GOT3 (cell line): ENCODE measurements at places on chromosomes 6 and 20.

- no peak for DNase-seq
Observed at GRCh38 chr6:79864001-79864400, 83.4 kb downstream of the ELOVL4 start.

DNA sequence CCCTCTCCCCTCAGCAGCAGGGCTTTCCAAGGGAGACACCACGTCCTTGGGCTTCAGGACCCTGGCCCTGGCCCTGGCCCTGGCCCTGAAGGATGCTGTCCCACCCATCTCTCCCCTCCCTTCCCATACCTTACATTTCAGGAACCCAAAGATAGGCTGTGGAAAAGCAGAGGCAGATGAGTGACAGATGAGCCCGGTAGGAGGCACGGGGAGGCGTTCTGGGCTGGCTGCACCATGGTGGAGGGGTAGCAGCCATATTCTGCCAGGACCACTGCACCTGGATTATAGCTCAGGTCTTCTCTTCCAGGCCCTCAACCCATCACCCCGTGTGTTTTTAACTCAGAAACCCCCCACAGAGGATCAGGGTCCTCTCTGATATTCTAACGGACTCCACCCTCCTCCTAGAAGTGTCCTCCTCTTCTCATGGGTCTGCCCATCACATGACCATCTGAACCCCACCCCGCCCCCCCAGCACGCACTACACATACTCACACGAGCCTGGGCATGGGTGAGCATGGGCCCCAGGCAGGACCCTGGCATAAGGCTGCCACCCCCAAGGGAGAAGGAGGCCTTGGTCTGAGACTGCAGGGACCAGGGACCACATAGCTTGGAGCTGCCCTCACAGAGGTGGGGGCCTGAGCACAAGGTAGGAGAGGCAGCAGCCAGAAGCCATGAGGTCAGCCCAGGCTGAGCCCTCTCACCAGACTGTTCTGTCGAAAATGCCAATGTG is 220.8 kb upstream of the CDH4 start:
- no peak for DNase-seq

DNA sequence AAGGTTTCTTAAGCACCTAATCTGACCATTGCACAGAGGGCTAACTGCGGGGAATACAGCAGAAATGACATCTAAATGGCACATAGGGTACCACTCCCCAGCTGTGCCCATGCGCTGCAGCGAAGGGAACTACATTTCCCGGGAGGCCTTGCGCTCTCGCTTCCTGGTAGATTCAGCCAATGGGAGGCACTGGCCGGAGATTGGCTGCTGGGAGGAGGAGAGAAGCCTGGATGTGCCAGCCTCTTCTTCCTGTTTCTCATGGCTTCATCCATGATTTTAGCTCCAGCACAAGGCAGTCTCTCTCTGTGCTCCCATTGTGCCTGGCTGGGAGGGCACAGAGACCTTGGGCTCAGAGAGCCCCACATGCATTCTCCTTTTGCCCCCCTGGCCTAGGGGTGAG is 101.7 kb upstream of the FOXA2 start:
- DNase-seq, result no peak

GRCh38 chr6:28656715-28657114 is 131.0 kb downstream of the GPX5 start:
- no peak for DNase-seq

GRCh38 chr20:53077373-53078205 is 105.4 kb downstream of the TSHZ2 start:
- DNase-seq, result no peak

- no peak for DNase-seq
Observed at GRCh38 chr20:48314925-48315592, 512.7 kb downstream of the PREX1 start.

GRCh38 chr6:122730775-122731386 is 48.6 kb upstream of the FABP7 start:
- no peak for DNase-seq

- DNase-seq, result no peak
Observed at GRCh38 chr6:123888771-123889513, 85.3 kb downstream of the NKAIN2 start.

DNA sequence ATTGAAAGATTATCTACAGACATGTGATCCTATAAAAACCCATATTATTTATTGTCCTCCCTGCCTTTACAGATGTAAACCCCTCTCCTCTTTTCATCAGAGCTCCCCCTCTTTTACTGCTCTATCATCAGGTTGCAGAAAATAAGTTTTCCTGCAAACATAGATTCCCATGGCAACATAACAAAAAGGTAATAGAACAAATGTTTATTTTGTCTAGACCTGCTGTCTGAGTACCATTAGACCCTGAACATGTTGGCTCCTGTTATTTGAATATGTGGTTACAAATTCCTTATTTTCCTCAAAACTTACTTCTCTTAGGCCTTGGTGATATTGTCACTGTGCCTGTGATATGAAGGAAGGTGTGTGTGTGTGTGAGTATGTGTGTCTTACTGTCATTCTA is 11.5 kb downstream of the MAPK14 start:
- no peak for DNase-seq

DNA sequence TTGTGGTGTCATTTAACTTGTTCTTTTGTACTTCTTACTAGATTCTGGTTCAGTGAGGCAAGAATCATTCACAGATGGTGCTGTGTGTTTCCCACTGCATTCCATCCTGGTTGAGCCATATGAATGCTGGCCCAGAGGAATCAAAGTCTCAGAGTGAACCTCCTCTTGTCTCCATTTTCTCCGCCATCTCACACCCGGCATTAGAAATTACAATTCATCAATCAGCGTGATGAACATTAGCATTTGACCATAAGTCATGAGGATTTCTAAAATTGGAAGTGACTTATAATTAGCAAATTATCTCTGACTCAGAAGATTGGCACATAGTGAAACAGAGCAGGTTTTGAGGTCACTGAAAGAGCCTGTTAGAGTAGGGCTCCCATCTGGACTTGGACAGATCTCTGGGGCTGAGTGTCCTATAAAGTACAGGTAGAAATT is 25.2 kb downstream of the TNFAIP3 start:
- no peak for DNase-seq

DNA sequence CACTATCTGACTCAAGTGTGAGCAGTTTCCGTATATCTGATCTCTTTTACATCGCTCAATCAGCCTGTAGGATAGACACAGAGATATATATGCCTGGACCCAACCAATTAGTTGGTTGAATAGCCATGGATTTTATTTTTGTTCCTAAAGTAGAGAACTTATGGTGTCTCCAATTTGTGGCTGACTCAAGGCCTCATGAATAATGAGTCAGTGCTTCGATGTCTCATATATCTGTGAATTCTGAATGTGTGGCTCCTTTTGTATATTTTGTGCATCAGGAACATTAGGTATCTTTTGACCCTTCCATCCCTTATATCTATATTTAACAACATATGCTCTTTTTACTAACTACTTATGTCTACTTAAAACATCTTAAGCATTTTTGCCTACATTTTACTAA is 64.5 kb downstream of the OR2B2 start:
- DNase-seq, result no peak

DNA sequence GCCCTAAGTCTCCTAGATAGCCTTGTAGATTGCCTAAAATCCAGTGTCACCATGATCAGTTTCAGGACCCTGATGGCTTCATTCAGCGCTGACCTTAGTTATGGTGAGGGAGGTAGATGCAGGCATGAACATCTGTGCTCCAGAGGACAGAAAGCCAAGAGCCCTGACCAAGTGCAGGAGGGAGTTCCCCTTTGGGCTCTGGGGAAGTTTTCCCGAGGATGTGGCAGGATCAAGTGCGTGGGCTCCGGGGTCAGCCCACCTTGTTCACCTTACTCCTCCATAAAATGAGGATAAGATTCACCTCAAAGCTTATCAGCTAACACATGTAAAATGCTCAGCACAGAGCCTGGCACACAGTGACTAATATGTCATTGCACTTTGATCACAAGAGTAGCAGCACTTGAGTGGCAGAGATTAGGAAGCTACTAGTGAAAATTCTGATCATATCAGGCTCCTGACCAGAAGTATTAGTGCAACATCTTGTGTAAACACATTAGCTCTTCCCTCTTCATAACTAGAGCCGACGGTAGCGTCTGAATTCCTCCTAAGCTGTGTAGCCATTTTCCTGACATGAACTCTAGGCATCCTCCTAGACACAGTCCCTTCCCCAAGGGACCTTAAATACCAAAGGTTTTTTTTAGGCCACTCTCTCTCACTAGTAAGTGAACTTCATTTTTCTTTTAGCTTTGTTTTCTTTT is 125.2 kb downstream of the SULF2 start:
- no peak for DNase-seq

DNA sequence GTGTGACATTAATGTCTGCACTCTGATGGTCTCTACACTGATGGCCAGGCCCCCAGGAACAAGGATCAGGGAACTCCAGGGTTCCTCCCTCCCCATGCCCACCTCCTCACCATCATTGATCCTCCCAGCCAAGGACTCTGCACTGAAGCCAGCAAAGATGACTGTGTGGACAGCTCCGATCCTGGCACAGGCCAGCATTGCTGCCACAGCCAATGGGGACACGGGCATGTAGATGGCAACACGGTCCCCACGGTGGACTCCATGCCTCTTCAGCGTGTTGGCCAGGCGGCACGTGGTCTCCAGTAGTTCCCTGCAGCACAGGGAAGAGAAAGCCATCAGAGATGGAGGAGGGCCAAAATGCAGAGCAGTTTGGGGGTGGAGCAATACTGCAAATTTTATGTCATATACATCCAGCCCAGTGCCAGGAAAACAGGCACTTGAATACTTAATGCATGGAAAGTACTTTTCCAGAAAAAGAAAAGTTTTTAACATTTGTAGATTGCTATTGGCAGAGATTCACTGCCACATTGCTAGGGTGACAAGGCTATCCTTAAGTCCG is 27.2 kb downstream of the ACSS1 start:
- DNase-seq, result no peak

DNA sequence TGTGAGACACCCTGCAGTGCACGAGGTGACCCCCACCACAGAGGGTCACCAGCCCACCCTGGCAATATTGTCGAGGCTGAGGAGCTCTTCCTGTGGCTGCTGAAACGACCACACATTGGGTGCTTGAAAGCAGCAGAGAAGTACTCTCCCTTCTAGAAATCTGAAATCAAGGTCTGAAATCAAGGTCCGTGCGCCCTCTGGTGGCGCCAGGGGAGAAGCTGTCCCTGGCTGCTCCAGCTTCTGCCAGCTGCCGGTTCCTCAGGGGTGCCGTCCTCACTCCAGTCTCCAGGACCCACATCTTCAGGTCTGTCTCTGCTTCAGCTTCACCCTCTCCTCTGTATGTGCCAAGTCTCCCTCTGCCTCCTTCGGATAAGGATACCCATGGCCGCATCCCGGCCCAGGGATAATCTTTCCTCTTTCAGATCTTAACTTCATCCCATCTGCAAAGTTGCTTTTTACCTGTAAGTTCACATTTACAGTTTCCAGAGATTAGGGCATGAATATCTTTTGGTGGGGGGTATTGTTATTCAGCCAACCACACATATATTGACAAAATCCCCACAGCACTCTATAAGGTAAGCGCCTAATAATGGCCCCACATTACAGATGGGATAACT is 108.3 kb upstream of the PHACTR3 start:
- peak; percentile 41 for DNase-seq

DNA sequence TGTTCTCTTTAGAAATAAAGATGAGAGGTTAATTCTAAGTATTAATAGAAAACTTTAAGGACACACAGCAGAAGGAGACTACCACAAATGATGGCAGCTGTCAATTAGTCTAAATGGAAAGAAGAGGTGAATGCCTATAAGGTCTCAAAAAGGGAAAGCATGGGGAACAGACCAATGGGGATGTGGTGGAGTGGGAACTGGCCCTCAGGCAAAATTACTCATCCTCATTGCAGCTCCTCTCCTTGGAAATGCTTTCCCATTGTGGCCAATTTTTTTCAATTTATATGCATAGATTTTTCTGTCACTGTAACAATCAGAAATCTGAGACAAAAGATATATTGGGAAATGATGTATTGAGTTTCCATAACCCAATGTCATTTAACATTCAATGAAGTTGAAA is 222.9 kb upstream of the DEFB112 start:
- no peak for DNase-seq

DNA sequence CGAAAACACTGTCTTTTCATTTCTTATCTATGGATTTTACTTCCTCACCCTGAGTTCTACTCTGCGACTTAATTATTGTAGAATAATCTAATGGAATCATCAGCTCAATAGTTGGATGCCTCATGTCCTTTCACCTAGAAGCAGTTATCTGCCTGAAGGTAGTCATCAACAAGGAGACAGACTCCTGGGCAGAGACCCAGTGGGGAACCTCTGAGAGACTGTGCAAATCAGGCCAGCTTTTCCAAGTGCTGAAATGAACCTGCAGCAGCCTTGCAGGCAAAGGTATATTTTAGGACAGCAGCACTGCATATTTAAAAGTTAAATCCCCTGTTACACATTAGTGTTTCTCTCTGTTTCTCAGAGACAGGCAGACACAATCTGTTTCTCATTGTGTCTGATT is 99.7 kb upstream of the STMND1 start:
- no peak for DNase-seq

- no peak for DNase-seq
Observed at GRCh38 chr6:15427331-15428070, 181.6 kb downstream of the JARID2 start.

DNA sequence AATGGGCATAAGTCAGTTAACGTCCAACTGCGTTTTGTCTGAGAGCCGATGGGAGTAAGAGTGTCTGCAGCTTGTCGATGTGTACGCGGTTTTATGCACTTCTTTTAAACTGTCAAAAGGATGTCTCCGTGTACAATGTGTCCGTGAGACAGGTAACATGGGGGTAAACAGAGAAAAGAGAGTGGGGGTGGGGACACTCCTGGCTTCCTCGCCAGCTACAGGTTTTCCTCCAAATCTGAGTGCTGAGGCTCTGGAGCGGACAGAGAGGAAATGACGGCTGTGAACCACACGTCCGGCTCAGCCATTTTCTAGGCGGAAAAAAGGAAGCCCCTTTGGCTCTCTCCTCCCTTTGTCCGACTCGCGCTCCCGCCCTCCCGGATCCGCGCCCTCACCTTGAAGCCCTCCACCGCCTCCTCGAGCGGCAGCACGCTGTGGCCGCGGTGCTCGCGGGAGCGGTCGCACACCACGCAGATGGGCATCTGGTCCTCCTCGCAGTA is 916 bp downstream of the TRIM27 start:
- DNase-seq, result no peak

- no peak for DNase-seq
Observed at GRCh38 chr6:149313070-149313469, 4.4 kb upstream of the TAB2 start.

- no peak for DNase-seq
Observed at GRCh38 chr6:113304116-113304515, 553.0 kb upstream of the MARCKS start.

- DNase-seq, result no peak
Observed at GRCh38 chr20:13302647-13303450, 81.8 kb downstream of the ISM1 start.

DNA sequence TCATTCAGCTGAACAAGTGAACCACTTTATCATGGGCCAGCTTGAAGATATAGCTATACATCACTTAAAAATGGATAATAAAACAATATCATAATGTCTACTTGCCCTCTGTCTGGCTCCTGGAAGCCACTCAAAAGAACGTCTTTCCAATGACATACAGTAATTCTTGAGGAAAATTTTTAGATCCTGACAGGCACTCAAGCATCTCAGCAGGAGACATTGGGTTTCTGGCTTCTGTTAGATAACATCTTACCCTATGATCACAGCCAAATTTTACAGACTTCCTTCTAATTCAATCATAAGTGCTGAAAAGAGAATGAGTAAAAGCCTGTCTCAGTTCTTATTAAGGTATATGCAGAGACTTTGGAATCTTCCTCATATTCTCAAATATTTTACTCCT is 330 bp downstream of the CGA start:
- DNase-seq, result no peak
